ENCODE measurements at places on chromosomes 2 and 18.

DNA sequence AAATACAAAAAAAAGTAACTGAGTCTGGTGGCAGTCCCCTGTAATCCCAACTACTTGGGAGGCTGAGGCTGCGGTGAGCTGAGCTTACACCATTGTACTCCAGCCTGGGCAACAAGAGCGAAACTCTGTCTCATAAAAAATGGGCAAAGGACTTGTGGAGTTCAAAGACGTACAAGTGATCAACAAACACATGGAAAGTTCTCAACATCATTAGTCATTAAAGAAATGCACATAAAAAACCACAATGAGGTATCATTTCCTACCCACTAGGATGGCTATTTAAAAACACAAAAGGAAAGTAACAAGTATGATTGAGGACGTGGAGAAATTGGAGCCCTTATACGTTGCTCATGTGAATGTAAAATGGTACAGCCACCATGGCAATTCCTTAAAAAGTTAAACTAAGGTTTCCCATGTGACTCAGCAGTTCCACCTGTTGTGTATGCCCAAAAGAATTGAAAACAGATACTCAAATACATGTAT, 52.3 kb downstream of the RAB10 start:
- no peak for DNase-seq

DNA sequence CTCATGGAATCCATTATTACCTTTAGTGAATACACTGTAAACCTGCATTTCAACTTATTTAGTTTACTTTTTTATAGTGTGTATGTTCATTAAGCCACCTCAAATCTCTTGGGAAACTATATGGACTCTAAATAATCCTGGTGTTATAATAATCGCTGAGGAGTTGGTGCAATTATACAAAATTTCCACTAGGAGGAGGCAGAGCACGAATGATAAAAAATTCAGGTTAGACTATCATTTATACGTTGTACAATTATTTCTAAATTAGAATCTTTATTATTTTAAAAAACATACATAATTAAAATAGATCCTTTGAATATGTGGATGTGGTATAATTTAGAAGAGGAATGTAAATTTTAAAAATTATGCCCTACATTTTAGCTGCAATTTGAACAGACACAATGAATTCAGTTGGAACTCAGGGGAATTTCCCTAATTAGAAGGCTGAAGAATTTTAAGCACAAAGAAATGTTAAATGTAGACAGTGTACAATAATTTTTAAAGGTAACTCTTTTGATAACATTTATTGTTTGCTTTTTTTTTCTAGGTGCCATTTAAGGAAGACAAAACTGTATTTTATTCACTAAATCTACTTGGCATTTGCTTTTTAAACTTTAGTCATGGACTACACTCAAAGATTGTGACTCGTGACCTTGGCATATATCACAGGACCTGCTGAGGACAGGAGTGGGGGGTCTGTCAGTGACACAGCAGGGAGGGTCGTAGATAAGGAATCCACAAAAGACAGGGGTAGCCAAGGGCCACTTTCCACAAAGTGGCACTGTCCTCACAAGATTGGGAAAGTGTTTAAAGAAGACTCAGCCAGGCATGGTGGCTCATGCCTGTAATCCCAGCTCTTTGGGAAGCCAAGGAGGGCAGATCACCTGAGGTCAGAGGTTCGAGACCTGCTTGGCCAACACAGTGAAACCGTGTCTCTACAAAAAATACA, 45.5 kb downstream of the RAB12 start:
- DNase-seq, result peak; percentile 40

DNA sequence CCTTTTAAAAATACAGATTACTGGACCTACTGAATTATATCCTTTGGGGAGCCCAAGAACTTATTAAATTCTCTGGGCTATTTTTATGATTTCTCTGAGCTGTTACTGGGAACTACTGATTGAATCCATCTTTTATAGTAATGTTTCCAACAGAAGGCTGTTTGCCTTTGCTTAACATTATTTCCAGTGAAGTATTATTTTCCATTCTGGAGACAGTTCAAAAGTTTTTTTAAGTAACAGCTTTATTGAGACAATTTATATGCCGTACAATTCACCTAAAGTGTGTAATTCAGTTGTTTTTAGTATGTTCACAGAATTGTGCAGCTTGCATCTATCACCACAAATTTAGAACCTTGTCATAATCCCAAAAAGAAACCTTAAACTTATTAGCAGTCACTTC, 100.6 kb downstream of the BABAM2 start:
- no peak for DNase-seq

GRCh38 chr2:63522950-63523349, 65.3 kb downstream of the WDPCP start:
- DNase-seq, result no peak

DNA sequence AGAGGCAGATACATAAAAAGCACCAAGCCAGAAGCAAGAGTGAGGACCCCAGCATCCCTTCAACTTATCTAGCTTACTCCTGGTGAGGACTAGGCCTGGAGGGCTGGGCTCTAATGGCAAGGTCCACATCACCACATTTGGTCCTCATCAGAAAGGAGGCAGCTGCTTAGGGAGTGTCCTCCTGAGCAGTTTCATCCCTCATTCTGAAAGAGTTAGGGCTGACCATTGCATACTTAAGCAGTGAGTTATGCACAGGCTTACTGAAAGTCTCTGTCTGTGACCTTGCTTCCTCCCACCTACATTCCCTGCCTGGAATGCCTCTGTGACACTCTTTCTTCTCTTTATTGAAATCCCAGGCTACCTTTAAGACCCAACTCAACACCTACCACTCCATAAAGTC, 301.8 kb upstream of the ACVR2A start:
- DNase-seq, result no peak

DNA sequence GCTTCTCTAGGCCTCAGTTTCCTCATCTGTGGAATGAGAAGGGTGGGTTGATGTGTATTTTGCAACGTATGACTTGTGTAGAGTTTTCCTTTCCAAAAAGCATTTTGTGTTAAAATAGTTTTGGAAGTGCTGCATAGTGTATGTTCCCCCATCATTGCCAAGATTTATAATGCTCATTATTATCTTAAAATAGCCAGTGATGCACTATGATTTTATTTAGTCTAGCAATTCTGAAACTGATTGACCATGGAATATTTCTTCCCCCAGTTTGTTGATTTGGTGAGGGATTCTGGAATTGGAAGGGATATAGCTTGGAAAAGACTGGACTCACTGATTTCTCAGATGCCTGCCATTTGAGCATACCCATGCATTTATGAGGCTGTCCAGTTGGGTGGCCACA, 130.6 kb downstream of the CCDC85A start:
- DNase-seq, result no peak

DNA sequence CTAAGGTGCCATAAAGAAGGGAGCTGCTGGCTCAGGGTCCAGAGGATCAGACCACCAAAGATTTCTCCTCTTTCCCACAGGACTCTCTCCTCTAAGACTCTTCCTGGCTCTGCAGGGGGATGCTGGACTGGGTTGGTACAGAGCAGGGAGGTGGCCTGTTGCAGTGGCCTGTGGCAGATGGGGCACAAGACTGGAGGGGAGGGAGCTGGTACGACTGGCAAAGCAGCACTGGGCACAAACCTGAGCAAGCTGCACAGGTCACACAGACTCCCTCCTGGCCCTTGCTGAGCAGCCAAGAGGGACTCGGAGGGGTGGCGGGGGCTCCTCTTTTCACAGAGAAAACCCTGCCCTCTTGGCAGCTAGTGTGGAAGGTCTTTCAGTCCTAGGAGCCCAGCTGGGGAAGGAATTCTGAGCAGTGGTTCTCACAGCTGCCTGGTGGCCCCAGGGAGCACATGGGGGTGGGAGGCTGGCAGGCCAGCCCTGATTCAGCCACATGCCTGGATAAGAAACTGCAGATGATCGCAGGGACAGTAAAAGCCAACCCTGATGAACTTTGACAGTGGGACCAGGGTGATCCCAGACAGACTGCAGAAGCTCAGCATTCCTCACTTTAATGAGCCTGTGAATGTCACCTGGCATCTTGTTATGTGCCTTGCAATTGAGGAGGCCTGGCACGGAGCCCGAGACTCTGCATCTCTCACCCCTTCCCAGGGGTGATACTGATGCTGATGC, 32.5 kb upstream of the ACAA2 start:
- no peak for DNase-seq

DNA sequence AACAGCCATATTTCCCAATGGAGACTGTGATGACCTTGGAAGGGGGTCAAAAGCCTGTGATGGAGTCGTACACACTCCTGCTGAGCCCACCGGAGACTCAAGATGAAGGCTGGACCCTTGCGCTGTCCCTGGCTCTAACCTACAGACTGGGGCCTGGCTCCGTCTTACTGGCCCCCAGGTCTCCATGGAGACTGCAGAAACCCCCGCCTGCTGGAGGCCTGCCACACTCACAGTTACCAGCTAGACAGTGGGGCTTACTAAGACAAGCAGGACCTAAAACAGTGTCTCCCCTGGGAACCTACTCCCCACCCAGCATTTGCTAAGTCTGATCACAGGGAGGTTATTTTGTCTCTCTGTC, 9.6 kb downstream of the C2orf72 start:
- DNase-seq, result no peak

DNA sequence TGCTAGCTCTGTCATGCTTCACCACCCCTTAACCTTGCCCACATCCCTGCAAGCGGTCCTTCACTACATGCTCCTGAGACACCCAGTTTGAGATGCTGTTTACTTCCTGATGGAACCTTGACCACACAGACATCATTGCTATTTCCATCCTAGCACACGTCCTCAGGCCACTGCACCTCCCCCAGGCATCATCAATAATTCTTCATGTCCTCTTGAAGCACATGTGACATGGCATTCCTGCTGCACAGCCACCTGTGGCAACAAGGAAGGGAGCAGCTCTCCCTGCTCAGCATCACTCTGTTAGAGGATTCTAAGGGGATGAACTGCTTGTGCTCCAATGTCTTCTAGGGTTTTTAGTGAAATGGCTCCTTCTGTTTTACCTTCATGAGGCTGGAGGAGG, 26.1 kb upstream of the ST3GAL5 start:
- no peak for DNase-seq

- DNase-seq, result no peak
Measured at GRCh38 chr2:199819746-199820145, 31.2 kb downstream of the FTCDNL1 start.

DNA sequence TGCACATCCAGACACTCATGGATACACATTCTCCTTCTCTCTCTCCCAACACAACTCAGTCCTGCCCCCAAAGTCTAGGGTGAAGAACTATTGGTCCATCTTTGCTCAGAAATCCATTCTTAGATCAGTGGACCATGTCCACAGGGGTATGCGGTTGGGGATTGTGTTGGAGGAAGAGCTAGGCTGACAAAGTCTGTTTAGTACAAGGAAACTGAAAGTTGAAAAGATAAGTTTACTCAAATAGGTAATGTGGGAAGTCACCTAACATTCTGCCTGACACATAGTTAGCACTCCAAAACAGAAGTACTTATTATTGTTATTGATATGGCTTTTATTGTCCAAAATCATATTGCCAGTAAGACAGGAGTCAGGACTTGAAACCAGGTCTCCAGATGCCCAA, 55.9 kb downstream of the ALK start:
- DNase-seq, result no peak

DNA sequence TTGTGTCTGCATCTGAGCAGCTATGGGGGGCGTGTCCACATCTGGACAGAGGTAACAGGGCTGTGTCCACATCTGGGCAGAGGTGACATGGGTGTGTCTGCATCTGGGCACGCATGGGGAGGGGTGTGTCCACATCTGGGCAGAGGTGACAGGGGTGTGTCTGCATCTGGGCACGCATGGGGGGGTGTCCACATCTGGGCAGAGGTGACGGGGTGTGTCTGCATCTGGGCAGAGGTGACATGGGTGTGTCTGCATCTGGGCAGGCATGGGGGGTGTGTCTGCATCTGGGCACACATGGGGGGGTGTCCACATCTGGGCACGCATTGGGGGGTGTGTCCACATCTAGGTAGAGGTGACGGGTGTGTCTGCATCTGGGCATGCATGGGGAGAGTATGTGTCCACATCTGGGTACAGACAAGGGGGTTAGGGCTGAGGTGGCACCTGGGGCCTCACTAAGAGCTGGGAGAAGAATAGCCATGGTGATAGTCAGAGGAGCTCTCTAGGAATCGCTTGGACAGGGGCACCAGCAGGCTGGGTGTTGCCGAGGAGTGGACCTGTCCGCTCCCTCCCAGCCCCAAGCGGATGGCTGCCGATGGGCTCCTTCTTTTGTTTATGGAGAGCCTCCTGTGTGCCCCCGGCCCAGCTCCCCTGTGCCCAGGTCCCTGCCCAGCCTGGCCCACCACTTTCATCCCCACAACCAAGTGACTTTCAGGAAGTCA, 177.8 kb downstream of the EIPR1 start:
- DNase-seq, result no peak

Data from NCI-H146 (cell line).